Foreskin melanocyte (primary cell): ENCODE measurements at places on chromosomes 2 and 18.

GRCh38 chr2:126307740-126308139, 348.2 kb upstream of the GYPC start:
- DNase-seq, result no peak

GRCh38 chr2:38170067-38170466, 94.1 kb upstream of the CYP1B1 start:
- peak; percentile 57 for DNase-seq

GRCh38 chr18:79606621-79607331, 72.8 kb upstream of the CTDP1 start:
- DNase-seq, result no peak

DNA sequence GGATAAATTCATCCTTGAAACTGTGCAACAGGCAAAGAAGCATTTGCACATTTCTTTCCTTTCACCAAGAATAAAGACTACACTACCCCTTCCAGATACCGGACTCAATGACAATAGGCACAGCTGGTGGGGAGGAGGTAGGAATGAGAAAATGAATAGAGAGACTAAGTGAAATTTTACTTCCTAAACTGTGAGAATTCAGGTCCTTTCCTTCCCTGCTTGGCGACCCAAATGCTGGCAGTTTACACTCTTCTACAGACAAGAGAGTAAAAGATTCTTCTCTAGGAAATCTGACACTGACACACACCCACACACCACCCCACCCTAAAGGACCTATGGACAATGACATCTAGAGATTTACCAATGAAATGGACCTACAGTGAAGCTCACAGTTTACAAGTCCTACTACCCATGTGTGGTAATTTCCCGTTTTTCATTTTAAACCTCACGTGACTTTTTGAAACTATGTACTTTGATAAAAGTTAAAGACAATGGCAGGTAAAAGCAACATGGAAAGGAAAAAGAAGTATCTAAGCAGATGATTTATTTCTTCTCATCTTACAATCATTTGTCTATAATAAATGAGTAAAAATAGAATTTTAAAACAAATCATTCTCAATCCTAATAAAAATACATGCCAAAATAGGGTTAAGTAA, 27.9 kb downstream of the REV1 start:
- DNase-seq, result no peak
